Calu3 (cell line): ENCODE measurements at places on chromosomes 6 and 20.

DNA sequence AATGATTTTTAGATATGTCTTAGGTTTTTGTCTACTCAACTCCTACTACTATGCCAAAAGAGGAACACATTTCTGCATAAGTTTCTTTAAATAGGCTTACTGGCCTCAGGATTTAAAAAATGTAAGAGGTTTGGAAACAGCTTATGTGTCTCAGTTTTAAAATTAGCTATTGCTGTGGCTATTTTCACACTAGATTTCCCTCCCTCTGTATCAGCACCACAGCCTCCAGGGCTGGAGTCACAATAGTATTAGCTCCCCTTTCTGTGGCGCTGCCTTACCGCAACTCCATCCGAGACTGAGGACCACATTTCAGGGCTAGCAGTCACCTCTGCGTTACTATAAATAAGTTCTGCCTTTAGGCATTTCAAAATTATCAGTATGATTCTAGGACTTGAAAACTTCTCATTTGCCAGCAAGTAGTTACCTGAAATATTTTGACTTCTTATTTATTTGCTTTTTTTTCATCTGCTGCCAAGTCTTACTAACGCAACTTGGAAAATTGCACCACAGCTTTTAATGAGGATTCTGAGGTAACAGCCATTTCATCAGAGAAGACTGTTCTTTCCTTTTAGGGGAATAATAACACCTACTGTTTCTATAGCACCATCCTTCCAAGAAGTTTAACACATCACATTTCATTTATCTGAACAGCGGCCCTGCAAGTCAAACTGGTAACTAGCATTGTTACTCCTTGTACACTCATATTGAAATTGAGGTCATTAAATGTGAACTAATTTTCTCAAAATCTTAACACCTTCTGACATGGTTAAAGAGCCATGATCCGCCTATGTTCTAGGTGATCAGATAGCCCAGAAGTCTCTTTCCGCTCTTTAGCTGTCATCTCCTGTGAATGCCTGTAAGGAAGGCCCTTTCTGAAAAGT lies 105.9 kb downstream of the GJA10 start:
- H3K4me3 ChIP-seq: no peak overlapping the region
- no peaks in the 10 kb centered on the region for H3K36me3 ChIP-seq
- DNase-seq: no peak
- H3K4me1 ChIP-seq: no peaks in the 10 kb centered on the region
- H3K27me3 ChIP-seq: no peaks in the 10 kb centered on the region

- H3K27ac ChIP-seq: no peak overlapping the region
- H3K36me3 ChIP-seq: no peaks in the 10 kb centered on the region
- peaks cover 59% of the 10 kb centered on the region for H3K27me3 ChIP-seq
- H3K4me1 ChIP-seq: no peaks in the 10 kb centered on the region
- peak; percentile 79 for DNase-seq
Measured at GRCh38 chr20:46520976-46521579, 7.7 kb upstream of the ZNF334 start.

GRCh38 chr6:137307163-137307854 lies 88.1 kb upstream of the IFNGR1 start:
- H3K4me3 ChIP-seq: no peak overlapping the region
- H3K36me3 ChIP-seq: no peaks in the 10 kb centered on the region
- DNase-seq: no peak
- no peaks in the 10 kb centered on the region for H3K27me3 ChIP-seq

GRCh38 chr6:63415286-63415685 lies 95.5 kb upstream of the LGSN start:
- H3K27me3 ChIP-seq: no peaks in the 10 kb centered on the region
- H3K36me3 ChIP-seq: no peaks in the 10 kb centered on the region
- no peaks in the 10 kb centered on the region for H3K4me1 ChIP-seq
- H3K27ac ChIP-seq: no peak overlapping the region
- no peak for DNase-seq

DNA sequence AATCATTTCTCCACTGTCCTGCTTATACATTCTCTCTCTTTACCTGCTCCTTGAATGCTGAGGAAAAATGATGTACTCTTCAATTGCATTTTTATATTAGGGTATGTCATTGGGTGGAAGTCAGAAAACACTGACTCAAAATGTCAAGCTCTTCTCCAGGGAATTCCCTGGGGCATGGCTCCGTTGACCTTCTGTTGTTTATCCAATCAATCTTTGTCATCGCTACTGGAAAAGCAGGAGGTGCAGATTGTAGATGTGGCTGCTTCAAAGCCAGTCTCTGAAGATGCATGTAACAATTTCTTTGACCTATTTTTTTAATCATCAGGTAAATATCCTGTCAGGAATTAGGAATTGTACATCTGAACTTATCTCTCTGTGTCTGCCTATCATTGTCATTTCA lies 63.9 kb upstream of the TENT5A start:
- peaks cover 33% of the 10 kb centered on the region for H3K4me1 ChIP-seq
- H3K4me3 ChIP-seq: no peak overlapping the region
- DNase-seq: no peak

DNA sequence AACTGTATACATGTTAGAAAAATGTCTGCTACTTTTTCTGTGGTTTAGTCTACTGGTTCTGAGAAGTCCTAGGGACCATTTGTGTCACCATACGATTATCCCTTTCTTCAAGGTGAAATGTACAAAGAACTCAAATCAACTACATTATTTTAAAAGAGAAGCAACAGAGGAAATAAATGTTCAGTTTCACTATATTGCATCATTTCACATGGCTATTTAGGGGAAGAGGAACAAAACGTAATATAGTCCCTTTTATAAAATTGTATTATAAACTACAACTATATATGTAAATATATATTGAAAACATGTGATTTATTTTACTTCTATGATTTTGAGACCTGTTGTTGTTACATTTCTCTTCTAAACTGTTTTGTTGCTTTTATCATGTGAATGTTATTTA lies 1308.0 kb downstream of the EPHA7 start:
- no peaks in the 10 kb centered on the region for H3K27me3 ChIP-seq
- no peak for DNase-seq
- H3K36me3 ChIP-seq: no peaks in the 10 kb centered on the region
- H3K27ac ChIP-seq: no peak overlapping the region
- no peak overlapping the region for H3K4me3 ChIP-seq
- H3K4me1 ChIP-seq: no peaks in the 10 kb centered on the region

DNA sequence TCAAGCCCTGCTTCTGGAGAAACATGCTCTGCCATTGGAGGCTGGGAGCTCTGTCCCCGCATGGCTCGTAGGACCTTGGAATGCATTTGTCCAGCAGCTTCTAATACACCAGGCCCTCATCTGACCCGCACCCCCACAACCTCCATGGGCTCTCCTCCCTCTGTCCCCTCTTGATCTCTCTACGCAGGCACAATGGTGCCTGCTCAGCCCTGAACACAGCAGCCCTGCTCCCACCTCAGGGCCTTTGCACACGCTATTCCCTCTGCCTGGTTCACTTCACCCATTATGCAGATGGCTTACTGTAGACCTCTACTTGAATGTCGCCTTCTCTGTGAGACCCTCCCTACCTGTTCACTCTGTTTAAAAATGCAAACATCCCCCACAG lies 27.0 kb upstream of the PTGIS start:
- no peak overlapping the region for H3K27ac ChIP-seq
- peaks cover 65% of the 10 kb centered on the region for H3K4me1 ChIP-seq
- H3K36me3 ChIP-seq: no peaks in the 10 kb centered on the region
- H3K4me3 ChIP-seq: no peak overlapping the region

DNA sequence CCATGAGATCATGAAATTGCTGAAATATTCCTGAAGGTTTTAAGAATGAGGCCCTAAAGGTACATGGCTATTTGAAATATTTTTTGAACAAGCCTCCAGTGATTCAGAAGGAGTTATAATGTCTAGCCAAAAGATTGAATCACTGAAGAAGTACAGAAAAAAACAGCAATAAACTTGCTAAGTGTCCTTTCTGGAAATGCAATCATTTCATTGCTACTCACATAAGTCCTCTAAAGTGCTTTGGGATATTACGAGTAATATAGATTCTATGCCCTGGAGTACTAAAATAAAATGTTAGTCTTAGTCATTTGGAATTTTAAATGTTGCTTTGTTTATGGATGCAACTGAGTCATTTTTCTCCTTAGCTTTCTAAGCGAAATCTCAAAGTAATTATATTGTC lies 32.7 kb downstream of the CENPW start:
- no peak for DNase-seq
- no peaks in the 10 kb centered on the region for H3K36me3 ChIP-seq
- H3K4me1 ChIP-seq: peaks cover 4% of the 10 kb centered on the region
- no peak overlapping the region for H3K27ac ChIP-seq

DNA sequence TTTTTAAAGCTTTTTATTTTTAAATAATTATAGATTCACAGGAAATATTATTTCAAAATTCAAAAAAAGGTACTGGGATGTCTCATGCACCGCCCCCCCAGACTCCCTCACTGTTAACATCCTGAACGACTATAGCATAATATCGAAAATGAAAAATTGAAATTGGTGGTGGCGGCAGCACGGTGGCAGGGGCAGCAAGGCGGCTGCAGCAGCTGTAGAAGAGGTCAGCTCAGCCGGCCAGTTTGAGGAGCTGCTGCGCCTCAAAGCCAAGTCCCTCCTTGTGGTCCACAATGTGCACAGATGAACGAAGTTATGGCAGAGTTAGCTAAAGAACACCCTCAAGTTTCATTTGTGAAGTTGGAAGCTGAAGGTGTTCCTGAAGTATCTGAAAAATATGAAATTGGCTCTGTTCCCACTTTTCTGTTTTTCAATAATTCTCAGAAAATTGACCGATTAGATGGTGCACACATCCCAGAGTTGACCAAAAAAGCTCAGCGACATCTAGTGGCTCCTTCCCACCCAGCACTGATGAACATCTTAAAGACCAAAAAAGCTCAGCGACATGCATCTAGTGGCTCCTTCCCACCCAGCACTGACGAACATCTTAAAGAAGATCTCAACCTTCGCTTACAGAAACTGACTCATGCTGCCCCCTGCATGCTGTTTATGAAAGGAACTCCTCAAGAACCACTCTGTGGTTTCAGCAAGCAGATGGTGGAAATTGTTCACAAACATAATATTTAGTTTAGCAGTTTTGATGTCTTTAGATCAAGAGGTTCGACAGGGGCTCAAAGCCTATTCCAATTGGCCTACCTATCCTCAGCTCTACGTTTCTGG lies 100.8 kb downstream of the FAM217A start:
- H3K36me3 ChIP-seq: no peaks in the 10 kb centered on the region
- H3K4me1 ChIP-seq: peaks cover 8% of the 10 kb centered on the region
- no peaks in the 10 kb centered on the region for H3K27me3 ChIP-seq
- H3K4me3 ChIP-seq: no peak overlapping the region
- DNase-seq: peak; percentile 29
- no peak overlapping the region for H3K27ac ChIP-seq

DNA sequence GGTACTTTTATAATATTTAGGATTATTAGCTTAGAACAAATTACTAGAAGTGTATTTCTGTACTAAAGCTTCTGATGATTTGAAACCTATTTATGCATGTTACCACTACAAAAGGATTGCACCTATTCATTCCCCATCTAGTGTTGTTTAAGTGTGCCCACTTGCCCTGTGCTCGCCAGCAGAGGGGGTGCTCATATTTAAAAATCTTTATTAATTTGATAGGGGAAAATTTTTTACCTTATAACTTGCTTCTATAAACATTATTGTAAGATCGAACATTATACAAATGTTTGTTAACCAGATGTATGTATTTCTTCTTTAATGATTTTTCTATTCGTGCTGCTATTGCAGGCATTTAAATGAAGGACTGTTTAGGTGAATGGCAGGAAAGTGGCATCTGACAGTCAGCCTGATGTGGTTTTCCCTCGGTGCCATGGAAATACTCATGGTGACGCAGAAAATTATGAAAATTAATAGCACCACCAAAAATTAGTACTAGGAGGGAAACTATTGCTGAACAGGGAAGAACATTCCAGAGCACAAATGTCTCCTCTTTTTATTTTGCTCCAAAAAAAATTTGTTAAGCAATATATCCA lies 44.1 kb upstream of the FNDC1 start:
- H3K27me3 ChIP-seq: peaks cover 33% of the 10 kb centered on the region
- no peaks in the 10 kb centered on the region for H3K4me1 ChIP-seq
- H3K27ac ChIP-seq: no peak overlapping the region
- no peak overlapping the region for H3K4me3 ChIP-seq
- no peaks in the 10 kb centered on the region for H3K36me3 ChIP-seq

DNA sequence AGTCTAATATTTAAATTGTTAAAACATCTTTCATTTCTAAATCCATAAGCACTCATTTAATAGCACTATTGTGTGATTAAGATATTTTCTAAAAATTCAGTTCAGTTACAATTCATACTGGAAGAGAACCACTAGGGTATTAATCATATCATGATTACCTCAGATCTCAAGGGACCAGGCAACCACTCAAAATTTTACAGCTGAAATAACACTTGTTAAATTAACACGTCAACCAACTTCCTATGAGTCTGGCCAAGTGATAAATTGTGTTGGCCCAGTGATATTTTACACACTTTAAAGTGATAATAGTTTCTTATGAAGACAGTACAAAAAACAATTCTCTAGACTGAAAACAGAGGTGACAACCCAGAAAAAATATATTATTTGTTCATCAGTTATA lies 869.0 kb upstream of the ADGRB3 start:
- H3K4me1 ChIP-seq: no peaks in the 10 kb centered on the region
- no peak overlapping the region for H3K27ac ChIP-seq
- H3K36me3 ChIP-seq: no peaks in the 10 kb centered on the region
- H3K4me3 ChIP-seq: no peak overlapping the region
- DNase-seq: no peak
- no peaks in the 10 kb centered on the region for H3K27me3 ChIP-seq

GRCh38 chr6:39422238-39422637 lies 99.7 kb upstream of the KCNK16 start:
- no peaks in the 10 kb centered on the region for H3K4me1 ChIP-seq
- DNase-seq: no peak
- no peaks in the 10 kb centered on the region for H3K36me3 ChIP-seq
- H3K4me3 ChIP-seq: no peak overlapping the region
- no peaks in the 10 kb centered on the region for H3K27me3 ChIP-seq
- H3K27ac ChIP-seq: no peak overlapping the region
